ENCODE measurements at places on chromosomes 6 and 20.
A peak's percentile ranks its signal among the peaks of the same experiment; 100 is the strongest.

DNA sequence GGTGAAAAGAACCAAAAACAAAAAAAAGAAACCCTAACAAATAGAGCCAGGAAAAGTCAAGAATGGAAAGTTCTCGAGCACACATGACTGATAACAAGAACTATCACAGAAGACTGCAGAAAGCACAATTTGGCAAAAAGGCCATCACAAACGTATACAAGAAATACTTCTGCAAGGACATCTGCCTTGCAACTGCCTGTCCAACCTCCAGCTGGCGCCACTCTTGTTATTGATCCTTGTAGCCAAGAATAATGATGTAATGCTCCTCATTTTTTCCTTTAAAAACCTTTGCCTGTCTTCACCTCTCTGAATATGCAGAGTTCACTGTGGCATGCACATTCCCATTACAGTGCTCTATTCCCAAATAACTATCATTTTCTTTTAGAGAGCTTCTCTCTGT is 87.9 kb upstream of the BMP5 start:
- DNase-seq: no peak
- no peak overlapping the region for H3K4me3 ChIP-seq
- H3K36me3 ChIP-seq: no peaks in the 10 kb centered on the region

DNA sequence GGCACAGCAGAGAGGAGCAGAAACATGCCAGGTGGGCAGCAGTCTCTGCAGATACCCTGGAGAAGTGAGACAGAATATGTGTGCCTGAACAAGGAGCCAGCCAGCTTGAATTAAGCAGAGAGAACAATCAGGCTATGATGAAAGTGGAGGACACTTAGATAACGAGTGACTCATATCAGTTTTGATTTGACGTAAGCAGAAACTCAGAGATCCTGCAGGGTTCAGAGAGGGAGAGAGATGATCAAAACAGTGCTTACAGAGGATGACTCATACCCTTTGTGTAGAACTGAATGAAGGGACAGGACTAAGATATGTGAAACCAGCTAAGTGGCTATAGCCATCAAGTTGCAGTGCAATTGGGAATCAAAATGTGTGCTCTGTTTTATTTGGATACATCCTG is 300.7 kb downstream of the TENT5A start:
- DNase-seq: no peak
- no peaks in the 10 kb centered on the region for H3K4me1 ChIP-seq
- H3K36me3 ChIP-seq: no peaks in the 10 kb centered on the region
- no peaks in the 10 kb centered on the region for H3K27me3 ChIP-seq
- H3K4me3 ChIP-seq: no peak overlapping the region

DNA sequence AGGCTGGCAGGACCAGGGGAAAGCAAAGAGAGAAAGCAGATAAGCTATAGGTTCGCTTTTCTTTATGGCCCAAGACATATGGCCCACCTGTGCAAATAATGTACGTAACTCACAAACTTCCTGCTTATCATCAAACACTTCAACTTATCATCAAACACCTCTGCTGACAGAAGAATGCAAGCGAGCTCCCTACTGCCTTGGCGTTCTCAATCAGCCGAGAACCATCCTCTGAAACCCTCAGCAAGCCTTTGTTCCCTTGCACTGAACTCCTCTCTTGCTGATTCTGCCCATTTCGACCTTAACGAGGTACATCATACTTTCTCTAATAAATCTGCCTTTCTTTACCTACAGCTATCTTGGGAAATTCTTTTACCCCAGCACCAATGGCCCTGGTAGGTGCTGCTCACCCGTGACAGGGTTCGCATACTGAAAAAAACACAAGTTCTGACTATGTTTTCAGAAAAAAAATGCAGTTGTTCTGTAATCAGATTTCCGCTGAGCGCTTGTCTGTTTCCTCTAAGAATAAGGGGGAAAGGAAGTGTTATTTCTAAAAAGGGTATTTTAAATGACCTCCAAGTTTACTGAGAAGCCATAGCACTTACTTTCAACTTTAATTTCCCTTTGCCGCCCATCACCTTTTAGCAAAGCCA is 28.3 kb downstream of the SERPINB6 start:
- peaks cover 18% of the 10 kb centered on the region for H3K4me1 ChIP-seq
- no peak overlapping the region for H3K4me3 ChIP-seq
- no peak for DNase-seq
- H3K27me3 ChIP-seq: no peaks in the 10 kb centered on the region
- peaks cover 11% of the 10 kb centered on the region for H3K36me3 ChIP-seq

- DNase-seq: no peak
- peaks cover 11% of the 10 kb centered on the region for H3K4me1 ChIP-seq
- no peaks in the 10 kb centered on the region for H3K36me3 ChIP-seq
- H3K27me3 ChIP-seq: peaks cover 12% of the 10 kb centered on the region
- no peak overlapping the region for H3K4me3 ChIP-seq
Measured at GRCh38 chr6:45658958-45659357, 281.2 kb upstream of the SUPT3H start.

GRCh38 chr6:31559606-31559957 is 12.2 kb downstream of the NFKBIL1 start:
- peak overlapping the region; percentile 83 for H3K27ac ChIP-seq
- no peak overlapping the region for H3K4me3 ChIP-seq
- DNase-seq: no peak

- H3K27me3 ChIP-seq: no peaks in the 10 kb centered on the region
- peak overlapping the region; percentile 23 for H3K27ac ChIP-seq
- DNase-seq: no peak
- H3K36me3 ChIP-seq: no peaks in the 10 kb centered on the region
- H3K4me1 ChIP-seq: peaks cover 37% of the 10 kb centered on the region
Measured at GRCh38 chr6:166588691-166589336, 2.3 kb upstream of the RAMACL start.

- H3K27ac ChIP-seq: no peak overlapping the region
- no peaks in the 10 kb centered on the region for H3K36me3 ChIP-seq
- no peaks in the 10 kb centered on the region for H3K4me1 ChIP-seq
- no peaks in the 10 kb centered on the region for H3K27me3 ChIP-seq
- no peak for DNase-seq
Measured at GRCh38 chr20:20959031-20959755, 147.0 kb downstream of the LINC00237 start.

GRCh38 chr6:169213814-169214520 is 39.7 kb downstream of the THBS2 start:
- H3K27me3 ChIP-seq: no peaks in the 10 kb centered on the region
- H3K36me3 ChIP-seq: no peaks in the 10 kb centered on the region
- H3K4me3 ChIP-seq: peak overlapping the region; percentile 44

DNA sequence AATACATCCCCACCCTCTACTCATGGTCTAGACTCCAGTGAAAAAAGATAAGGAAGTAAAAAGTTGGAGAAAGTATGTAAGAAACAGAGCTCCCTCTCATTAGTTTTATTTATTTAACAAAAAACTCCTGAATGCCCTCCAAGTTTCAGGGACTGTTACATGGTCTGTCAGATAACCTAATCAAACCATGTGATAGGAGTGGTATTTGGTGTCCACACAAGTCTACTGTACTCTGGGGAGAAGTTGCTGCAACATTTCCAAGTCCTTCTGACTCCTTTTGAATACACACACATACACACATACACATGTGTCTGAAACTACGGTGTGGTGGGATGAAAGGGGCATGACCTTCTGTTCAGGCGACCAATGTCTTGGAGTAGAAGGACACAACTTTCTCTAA is 320.0 kb downstream of the ADGRG6 start:
- no peaks in the 10 kb centered on the region for H3K36me3 ChIP-seq
- H3K27ac ChIP-seq: no peak overlapping the region
- H3K27me3 ChIP-seq: no peaks in the 10 kb centered on the region
- H3K4me1 ChIP-seq: no peaks in the 10 kb centered on the region
- H3K4me3 ChIP-seq: no peak overlapping the region

- H3K4me1 ChIP-seq: no peaks in the 10 kb centered on the region
- DNase-seq: no peak
- no peaks in the 10 kb centered on the region for H3K27me3 ChIP-seq
- H3K36me3 ChIP-seq: no peaks in the 10 kb centered on the region
Measured at GRCh38 chr6:35327349-35328027, 14.9 kb upstream of the PPARD start.

DNA sequence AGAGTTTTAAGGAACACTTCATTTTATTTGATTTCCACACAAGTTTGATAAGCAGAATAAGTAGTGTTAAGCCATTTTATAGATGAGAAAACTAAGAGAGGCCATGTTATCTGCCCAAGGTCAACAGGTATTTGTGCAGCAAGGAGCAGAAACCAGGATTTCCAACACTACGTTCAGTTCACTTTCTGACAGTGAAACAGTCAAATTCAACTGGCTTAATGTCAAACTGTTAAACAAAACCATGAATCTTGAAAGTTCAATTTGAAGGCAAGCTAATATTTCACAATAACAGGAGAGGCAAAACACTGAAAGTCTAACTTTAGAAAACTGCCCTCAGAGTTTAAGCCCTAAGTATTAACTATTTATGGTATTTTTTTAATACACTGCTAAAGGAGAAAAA is 32.6 kb downstream of the DTNBP1 start:
- H3K27me3 ChIP-seq: no peaks in the 10 kb centered on the region
- H3K36me3 ChIP-seq: no peaks in the 10 kb centered on the region
- no peaks in the 10 kb centered on the region for H3K4me1 ChIP-seq
- DNase-seq: no peak
- H3K4me3 ChIP-seq: no peak overlapping the region

DNA sequence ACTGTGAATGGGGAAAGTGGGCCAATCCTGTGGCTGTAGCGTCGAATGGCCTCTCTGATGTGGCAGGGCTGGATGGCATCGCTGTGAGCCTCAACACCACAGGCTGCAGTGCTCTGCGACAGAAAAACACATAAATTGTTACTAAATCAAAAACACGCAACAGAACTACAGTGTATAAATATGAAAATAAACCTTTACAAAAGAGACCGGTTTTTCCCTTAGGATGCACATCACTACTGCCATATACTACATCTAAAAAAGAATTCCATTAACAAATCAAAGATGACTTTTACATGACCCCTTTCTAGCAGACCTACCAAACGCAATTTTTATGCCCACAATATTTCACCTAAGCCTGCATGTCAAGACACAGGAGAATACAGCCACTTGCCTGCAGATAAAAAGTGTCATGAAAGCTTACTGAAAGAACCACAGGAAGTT is 395.5 kb upstream of the RUNX2 start:
- no peak for DNase-seq
- H3K36me3 ChIP-seq: no peaks in the 10 kb centered on the region
- no peaks in the 10 kb centered on the region for H3K4me1 ChIP-seq
- H3K27me3 ChIP-seq: no peaks in the 10 kb centered on the region
- H3K4me3 ChIP-seq: no peak overlapping the region
- H3K27ac ChIP-seq: no peak overlapping the region

DNA sequence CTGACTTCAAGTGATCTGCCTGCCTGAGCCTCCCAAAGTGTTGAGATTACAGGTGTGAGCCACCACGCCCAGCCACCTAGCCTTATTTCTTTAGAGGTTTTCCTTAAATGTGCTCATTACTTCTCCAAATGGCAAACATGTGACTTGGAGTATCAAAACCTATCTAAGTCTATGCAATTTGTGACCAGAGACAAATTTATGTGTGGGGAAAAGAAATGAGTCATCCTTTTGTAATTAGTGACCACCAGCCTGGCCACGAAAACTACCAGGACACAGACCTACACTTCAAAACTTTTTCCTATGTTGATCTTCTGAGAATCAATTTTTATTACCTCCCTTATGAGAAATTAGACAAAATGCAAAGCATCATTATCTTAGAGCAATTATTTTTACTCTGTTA is 64.6 kb upstream of the OGFRL1 start:
- no peaks in the 10 kb centered on the region for H3K27me3 ChIP-seq
- H3K4me1 ChIP-seq: no peaks in the 10 kb centered on the region
- H3K4me3 ChIP-seq: no peak overlapping the region
- no peak for DNase-seq

DNA sequence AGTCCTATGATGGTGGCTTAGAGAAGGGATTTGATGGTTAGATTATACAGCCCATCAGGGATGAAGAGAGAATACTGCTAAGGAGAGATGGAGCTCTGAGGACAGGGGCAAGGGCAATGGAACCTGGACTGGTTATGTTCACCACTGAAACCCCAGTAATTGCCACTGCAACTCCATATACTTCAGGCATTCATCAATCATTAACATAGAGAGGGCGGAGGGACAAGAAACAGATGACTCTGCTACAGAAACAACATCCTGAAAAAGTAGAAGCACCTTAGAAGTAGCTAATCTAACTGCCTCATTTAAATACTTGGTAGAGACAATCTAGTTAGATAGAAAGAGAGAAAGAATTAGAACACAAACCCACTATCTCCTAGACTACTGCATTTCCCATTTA is 89.8 kb downstream of the MDN1 start:
- H3K4me3 ChIP-seq: no peak overlapping the region
- no peak for DNase-seq
- no peaks in the 10 kb centered on the region for H3K27me3 ChIP-seq
- peaks cover 29% of the 10 kb centered on the region for H3K36me3 ChIP-seq
- no peaks in the 10 kb centered on the region for H3K4me1 ChIP-seq
- no peak overlapping the region for H3K27ac ChIP-seq

Data from upper lobe of left lung (tissue), 6 donors.